ENCODE measurements at places on chromosomes 1 and 21.

- no peak for DNase-seq
These were observed 13.6 kb upstream of the OR2B11 start for GRCh38 chr1:247471445-247472016.

GRCh38 chr1:94118013-94118412, 2.9 kb downstream of the ABCA4 start:
- no peak for DNase-seq

DNA sequence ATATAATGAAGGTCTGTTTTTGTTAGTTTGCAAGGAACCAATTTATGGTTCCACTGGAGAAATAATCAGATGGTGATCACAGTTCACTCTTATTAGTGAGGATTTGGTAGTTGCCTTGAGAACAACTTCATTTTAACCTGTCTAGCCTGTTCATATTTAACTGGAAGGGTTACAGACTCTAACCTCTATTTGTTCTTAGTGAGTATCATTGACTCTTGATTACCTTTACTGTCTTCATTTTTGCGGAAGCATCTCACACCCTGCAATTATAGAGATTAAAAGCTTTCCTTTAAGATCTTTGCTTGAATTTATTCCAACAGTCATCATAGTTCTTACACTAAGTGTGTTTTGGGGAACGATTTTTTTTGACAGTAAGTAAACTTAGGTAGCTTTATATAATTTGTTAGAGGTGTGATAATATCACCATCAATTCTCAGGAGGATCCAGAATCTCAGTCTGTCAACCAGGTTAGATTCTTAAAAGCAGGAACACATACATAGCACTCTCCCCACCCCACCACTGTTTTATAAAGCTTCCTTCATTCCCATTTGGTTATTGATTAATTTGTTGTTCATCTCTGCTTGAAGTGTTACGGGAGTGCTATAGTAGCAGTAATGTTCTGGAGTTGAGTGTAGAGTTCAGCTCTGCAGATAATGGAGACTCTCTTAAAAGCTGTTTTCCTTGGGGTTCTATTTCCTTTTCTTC, 30.1 kb downstream of the B3GALT2 start:
- DNase-seq = no peak

DNA sequence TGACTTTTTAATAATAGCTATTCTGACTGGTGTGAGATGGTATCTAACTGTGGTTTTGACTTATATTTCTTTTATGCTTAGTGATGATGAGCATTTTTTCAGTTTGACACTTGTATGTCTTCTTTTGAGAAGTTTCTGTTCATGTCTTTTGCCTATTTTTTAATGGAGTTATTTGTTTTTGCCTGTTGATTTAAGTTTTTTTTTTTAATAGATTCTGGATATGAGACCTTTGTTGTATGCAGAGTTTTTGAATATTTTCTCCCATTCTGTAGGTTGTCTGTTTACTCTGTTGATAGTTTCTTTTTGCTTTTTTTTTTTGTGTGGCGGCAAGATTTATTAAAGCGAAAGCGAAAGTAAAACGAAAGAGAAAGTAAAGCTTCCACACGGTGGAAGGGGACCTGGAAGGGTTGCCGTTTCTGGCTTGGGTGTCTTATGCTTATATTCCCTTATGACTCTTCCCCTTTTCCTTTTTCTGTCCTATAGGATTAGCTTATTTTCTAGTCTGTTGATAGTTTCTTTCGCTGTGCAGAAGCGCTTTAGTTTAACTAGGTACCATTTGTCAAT, 67.6 kb downstream of the TBX19 start:
- DNase-seq = no peak

GRCh38 chr21:37073417-37074196, 553 bp downstream of the TTC3 start:
- DNase-seq = no peak

- no peak for DNase-seq
These were observed 18.8 kb downstream of the TNFRSF9 start for GRCh38 chr1:7921796-7922195.

- DNase-seq = no peak
These were observed 777 bp downstream of the FLAD1 start for GRCh38 chr1:154983776-154984466.

DNA sequence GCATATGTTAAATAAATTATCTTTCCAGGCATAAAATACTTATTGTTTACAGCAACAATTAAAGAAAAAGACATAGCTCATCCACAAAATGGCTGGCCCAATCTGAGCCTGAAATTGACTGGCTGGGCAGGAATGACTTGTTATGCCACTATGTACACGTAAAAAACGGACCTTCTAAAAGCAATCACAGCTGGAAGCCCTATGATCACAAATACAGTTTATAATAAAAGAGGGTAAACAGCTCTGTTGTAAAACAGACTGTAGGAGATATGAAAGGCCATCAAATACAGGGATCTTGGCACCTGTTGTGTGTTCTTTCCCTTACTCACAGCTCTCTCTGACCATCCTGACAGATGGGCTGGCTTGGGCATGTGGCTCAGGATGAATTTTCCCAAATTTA, 70.5 kb upstream of the DMRTA2 start:
- no peak for DNase-seq

DNA sequence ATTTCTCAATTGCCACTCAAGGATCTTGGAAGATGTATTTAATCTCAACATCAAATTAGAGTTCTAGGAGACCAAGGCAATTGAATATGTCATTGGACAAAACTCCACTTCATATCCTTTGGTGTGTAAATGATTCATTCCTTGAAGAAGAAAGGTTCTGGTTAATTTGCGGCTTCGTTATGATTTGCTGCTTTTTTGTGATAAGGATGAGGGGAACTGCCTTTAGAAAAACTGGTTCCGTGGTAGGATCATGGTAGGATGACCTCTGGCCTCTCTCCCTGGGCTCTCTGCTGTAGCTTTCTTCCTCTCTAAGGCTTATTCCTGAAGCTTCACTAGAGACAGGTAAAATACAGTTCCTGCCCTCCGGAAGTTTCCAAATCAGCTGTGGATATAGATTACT, 51.5 kb upstream of the ERRFI1 start:
- DNase-seq = no peak

DNA sequence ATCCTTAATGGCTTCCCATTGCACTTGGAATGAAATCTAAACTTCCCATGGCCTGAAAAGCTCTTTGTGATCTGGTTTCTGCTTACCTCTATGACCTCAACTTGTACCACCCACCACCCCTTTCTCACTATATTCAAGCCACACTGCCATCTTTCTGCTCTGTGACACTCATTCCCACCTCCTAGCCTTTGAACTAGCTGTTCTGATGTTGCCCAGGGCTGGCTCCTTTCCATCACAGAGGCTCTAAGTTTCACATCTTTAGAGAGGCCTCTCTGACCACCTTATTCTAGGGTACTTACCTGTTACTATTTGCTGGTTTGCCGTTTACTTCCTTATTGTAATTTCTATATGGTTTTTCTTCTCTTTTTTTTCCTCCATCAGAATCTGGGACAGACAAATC, 4.2 kb downstream of the MPZL1 start:
- no peak for DNase-seq

- no peak for DNase-seq
These were observed 143.0 kb upstream of the GRIK3 start for GRCh38 chr1:37177230-37177864.

GRCh38 chr21:46116776-46117585, 19.1 kb downstream of the COL6A2 start:
- DNase-seq = no peak

GRCh38 chr1:62177621-62178020, 17.0 kb upstream of the L1TD1 start:
- DNase-seq = no peak

DNA sequence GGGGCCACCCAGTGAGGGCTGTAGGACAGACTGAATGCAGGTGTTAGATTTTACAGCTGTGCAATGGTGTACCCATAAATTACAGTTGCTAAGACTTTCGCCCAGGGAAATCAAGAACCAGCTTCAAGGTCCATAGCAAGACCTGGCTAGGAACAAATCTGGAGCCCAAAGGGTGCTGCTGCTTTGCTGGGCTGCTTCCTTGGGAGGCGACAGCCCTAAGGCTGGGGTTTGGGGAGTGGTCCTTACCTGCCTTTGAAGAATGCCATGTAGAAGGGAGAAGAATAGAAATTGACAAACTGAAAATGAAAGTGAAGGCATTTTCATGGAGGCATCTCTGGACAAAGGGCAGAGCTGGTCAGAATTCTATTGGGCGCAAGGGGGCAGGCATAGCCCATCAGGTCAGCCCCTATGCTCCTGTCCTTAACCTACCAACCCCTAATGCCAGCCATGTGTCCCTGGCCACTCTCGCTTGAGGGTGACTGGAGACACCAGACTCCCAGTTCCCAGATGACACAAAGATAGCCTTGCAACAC, 7.6 kb upstream of the ARHGEF19 start:
- no peak for DNase-seq

- no peak for DNase-seq
These were observed 5.9 kb downstream of the LRP8 start for GRCh38 chr1:53321776-53322602.

DNA sequence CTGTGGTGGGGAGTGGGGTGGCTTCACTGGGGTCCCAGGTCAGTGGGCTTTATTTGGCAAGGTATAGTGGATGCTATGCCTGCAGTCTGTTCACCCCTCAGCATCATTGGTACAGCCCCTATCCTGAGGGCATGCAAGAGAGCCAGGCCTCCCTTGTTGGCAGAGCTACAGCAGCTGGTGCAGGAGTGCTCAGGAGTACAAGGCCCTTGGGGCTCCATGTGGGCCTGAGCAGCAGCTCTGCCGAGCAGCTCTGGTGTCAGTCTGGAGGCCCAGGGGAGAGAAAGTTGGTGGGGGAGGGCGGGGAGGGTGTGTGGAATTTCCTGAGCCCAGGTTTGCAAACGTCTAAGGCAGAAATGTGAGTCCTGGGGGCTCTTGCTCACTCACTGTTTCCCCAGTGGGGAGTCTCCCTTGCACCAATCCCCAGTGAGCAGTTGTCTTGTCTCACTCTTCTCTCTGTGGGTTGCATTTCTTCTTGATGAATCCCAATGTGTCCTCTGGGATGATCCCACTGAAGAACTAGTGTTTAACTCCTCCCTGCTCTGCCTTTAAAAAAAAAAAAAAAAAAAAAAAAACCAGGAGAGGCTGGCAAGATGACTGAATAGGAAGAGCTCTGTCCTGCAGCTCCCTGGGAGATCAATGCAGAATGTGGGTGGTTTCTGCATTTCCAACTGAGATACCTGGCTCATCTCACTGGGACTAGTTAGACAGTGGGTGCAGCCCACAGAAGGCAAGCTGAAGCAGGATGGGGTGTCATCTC, 39.5 kb upstream of the CYP4X1 start:
- no peak for DNase-seq

- no peak for DNase-seq
These were observed 23.5 kb upstream of the SLAMF9 start for GRCh38 chr1:159977364-159978106.

- DNase-seq = no peak
These were observed 64.0 kb downstream of the CTH start for GRCh38 chr1:70475023-70475422.

DNA sequence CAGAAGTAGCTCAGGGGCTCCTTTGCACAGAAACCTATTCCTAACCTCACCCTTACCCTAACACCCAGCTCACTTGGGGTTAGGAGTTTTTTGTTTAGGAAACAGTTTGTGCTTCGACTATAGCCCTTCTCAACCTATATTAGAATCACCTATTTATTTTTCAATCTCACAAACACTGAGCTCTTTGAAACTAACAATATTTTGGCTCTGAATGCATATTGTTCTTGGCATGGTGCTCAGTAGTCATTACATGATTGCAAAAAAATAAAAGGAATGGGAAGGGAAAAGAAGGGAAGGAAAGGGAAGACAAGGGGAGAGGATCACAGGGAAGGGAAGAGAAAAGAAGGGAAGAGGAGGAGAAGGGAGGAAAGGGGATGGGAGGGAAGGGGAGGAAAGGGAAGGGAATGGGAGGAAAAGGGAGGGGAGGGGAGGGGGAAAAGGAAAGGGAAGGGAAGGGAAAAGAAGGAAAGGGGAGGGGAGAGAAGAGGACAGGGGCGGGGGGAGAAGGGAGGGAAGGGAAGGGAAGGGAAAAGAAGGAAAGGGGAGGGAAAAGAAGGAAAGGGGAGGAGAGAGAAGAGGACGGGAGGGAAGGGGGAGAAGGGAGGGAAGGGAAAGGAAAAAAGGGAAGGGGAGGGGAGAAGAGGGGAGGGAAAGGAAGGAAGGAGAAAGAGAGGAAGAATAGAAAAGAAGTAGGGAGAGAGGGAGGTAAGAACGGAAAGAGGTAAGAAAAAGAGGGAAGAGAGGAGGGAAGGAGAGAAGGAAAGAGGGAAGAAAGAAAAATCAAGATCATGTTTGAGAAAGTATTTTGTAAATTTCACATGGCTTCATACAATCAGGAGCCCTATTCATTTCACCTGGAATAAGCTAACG, 484.1 kb upstream of the NFIA start:
- DNase-seq = no peak

GRCh38 chr1:112508278-112509004, at the start of gene WNT2B:
Gene WNT2B (plus strand): TSS chr1:112508965. CDS start chr1:112509263, 298 bp downstream.
- DNase-seq = no peak

- no peak for DNase-seq
These were observed 6.7 kb upstream of the SLC9A1 start for GRCh38 chr1:27161594-27161993.

DNA sequence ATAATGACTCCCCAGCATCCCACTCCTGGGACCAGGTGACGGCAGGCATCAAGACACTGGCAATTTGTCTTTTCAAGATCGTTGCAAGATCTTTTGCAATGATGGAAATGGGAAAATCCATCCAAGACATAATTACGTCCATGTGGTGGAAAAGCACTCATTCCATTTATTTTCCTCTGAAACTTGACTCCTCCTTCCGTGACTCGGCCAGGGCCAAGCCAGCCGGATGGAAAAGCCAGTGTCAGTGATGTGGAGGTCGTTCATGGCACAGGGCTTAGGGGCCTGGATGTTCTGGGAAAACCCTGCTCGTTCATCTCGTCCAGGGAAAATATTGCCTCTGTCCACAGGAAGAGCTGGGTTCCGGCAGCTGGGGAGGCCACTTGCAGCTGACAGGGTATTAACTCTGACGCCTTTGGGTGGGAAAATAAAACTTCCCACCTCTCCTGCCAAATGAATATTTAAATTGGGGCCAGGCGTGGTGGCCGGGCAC, 46.2 kb downstream of the C1orf198 start:
- DNase-seq = peak; percentile 79

DNA sequence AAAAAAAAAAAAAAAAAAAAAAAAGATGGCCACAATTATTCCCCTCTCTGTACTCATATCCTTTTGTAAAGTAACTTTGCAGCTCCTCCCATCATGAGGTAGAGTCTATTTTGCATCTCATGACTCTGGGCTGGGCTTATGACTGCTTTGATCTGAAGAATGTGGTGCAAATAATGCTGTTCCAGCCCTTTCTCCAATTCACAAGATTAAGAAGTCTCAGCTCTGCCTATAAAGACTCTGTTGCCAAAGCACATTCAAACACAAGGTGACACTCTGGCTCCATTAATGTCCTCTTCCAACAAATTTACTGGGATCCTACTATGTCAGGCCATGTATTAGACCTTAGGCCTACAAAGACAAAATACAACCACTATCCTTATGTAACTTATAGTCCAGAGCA, 64.8 kb upstream of the PTCH2 start:
- no peak for DNase-seq

DNA sequence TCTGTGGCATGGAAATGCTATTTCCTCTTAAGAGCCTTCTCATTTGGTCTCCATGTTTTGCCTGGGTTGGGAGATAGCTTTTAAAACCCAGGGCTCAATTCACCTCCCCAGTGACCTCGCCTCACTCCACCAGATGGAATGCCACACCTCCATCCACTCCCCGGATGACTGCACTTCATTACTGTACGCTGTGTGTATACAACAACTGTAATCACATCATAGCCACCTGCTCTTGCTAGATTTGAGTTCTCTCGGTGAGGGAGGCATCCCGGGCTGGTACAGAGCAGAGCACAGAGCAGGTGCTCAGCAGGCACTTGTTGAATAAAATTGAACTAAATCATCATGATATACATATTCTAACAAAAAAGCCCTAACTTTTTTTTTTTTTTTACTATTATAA, 26.0 kb downstream of the SDE2 start:
- no peak for DNase-seq

- no peak for DNase-seq
These were observed 54.2 kb downstream of the S1PR1 start for GRCh38 chr1:101290922-101291561.
